ENCODE measurements at places on chromosomes 5 and 9. TPM values are rescaled to one million over a fixed set of nuclear protein-coding genes. Genes with fewer than 3 reads are reported as not detected.

GRCh38 chr5:113123618-113124017, 147.0 kb downstream of the DCP2 start:
- no peak for DNase-seq

- no peak for DNase-seq
Measured at GRCh38 chr5:79186021-79186420, 49.9 kb upstream of the JMY start.

DNA sequence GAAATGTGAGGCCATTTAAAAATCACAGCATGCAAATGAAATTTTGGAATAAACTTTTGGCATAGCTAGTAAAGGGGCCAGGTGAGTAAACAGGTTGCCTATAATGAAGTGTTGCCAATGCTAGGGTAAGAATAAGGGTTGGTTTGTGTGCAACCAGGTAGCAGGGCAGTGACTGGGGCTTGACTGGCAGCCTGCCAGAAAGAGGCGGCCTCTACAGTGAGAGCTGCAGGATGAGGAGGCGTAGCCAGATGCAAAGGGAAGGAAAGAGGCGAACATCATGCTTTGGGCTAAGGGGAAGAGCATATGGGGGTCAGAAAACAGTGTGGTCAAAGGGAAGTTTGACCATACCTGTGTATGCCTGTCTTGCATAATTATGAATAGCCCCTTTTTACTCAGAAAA, 70.6 kb downstream of the MAST4 start:
- DNase-seq: no peak

DNA sequence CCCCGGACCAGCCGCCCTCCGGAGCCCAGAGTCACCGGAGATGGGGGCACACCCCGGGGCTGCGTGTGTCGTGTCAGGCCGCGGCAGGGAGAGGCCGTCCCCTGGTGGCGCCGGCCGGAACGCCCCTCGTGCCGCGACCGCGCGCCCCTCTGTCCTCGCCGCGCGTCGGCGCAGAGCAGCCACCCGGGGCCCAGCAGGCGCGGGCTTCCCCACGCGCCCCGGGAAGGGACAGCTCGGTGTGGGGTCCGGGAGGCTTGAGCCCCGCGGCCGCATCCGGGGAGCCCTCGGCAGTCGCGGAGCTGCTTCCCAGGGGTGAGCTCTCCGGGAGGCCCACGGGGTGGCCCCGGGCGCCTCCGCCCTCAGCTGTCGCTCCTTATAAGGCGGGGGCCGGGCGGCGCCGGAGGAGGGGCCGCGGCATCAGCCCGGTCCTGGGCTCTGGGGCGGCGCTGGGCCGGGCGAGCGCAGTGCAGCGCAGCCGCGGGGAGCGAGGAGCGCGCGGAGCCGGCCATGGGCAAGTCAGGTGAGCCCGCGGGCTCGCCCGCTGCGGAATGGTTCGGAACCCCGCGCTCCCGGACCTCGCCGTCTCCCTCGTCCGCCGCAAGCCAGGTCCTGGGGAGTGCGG, at the start of gene GLIPR2:
GLIPR2 (plus strand) TSS at position 462 of the 622 bp plus-strand sequence; CDS start at position 508, 46 bp downstream.
- DNase-seq: peak; percentile 47

- DNase-seq: no peak
Measured at GRCh38 chr5:59840200-59840601, 53.3 kb downstream of the PDE4D start.

GRCh38 chr5:166370928-166371690, 1920.3 kb upstream of the WWC1 start:
- no peak for DNase-seq

Gene FST
- 2.3 TPM for total RNA-seq

DNA sequence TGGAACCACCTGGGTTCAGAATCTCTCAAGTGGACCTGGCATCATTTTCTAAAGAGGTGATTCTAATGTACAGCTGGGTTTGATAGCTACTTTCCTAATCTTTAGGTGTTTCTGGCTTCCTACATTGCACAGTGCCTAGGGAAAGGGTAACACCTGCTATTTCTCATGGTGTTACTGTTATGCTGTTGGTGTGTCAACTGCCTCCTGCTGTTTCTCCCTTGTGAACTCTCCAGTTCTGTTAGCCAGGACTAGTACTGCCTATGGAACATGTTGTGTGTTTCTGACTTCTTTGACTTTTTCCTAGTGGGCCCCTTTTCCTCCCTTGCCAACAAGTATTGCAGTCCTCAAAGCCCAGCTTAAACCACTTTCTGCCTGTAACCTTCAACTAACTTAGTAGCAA, 5.5 kb downstream of the ARHGEF28 start:
- no peak for DNase-seq

DNA sequence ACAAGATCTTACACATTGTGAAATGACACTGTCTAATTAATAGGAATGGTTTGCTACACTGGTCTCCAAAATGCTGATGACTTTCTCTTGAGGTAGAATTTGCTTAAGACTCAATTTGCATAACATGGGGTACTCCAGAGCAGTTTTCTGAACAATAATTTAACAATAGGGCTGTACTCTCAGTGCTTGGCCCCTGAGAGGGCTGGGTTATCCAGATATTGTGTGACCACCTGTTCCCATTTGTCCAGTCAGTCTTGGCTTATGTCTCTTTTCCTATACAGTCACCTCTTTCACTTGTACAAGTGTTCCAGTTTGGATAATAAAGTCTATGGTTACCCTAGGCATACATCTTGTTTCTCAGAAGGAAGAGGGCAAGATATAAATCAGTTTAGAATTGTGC, 17.9 kb downstream of the ZSWIM6 start:
- DNase-seq: no peak

DNA sequence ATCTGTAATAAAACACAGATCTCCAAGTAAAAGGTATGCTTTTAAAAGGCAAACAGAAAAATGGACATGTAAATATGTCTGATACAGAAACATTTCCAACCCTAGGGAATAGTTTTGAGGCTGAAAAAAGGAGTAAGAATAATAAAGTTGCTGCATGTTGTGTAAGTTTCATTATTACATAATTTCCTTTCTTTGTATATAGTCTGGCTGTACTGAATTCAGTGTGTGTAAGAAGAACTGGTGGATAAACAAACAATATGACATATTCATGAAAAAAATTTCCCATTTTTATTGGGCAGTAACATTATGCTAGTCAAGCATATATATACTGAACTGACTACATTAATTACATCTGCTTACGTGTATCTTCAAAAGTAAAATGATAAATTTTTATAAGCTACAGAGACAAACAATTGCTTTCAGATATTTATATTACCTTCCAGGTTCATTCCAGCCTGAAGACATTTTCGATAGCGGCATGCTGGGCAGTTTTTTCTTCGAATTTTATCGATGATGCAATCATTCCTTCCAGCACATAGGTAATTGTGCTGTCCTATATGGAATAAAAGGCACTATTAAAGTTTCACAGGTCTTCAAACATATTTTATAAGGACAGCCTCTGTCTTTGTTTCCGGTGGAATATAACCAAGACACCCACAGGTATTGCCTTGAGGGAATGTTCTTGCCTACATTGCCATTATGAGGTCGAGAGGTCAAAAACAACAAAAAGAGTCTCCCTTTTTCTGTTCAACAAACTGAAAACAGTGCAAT, 93.6 kb downstream of the NR3C1 start:
- DNase-seq: no peak

- DNase-seq: no peak
Measured at GRCh38 chr5:5360941-5361520, 61.4 kb upstream of the ICE1 start.

Gene SPINK13
- total RNA-seq: not detected

Gene CCDC171
- 5.1 TPM for total RNA-seq

Gene SPINK6
- not detected for total RNA-seq

Gene DIRAS2
- not detected for total RNA-seq

DNA sequence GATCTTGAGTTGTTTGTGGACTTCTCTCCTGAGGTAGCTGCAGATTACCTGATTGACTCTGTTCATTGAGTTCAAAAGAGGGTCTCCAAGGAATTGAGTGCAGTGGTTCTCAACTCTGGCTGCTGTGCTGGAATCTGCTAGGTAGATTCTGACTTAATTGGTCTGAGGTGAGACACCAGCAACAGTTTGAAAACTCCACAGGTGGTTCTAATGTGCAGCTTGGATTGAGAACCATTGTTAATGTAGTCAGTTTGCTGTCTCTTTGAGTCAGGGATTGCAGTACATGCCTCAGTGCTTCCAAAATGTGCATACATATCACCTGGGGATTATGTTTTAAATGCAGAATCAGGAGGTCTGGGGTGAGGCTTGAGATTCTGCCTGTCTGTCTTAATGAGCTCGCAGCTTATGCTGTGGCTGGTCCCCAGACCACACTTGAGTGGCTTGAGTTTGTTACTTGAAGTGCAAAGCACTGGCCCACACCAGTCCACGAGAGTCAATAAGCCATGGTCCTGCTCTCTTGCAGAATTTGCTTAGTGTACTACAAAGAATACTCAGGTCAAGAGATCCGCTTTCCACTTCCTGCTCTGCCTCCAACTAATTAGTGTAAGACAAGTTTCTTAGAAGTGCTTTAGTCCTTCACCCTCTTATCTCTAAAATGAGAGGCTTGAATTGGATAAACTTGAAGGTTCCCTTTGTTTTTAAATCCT, 82.3 kb downstream of the ATG10 start:
- no peak for DNase-seq

GRCh38 chr5:56496581-56497063, 263.5 kb upstream of the ANKRD55 start:
- DNase-seq: no peak

GRCh38 chr9:114155263-114155994, at the start of gene COL27A1:
Gene COL27A1, plus strand, starts transcription at chr9:114155537. Its CDS starts 414 bp downstream, at chr9:114155951.
- DNase-seq: peak; percentile 94

- no peak for DNase-seq
Measured at GRCh38 chr9:100066539-100066938, 32.3 kb downstream of the ERP44 start.

Gene TAL2
- 2.2 TPM for total RNA-seq

DNA sequence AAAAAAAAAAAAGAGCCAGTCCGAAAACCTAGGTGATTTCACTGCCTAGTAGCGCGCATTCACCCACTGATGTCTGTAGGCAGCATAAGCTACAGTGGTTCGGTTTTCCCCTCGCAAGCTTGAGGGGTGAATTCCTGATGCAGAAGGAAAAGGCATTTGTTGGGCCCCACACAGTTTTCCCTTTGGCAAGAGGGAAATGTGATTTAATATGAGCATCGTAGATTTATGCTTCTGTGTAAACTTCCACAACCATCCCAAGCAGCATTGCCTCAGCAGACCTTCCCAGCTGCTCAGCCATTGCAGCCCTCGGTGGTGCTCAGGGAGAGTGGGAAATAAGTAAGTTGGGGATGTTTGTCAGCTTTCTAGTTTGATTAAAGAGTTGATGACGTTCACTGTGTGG, 231.5 kb upstream of the PPP1R2B start:
- DNase-seq: no peak

Gene LMAN2
- 111 TPM for total RNA-seq

GRCh38 chr5:124263680-124264491, 482.6 kb downstream of the ZNF608 start:
- no peak for DNase-seq

- no peak for DNase-seq
Measured at GRCh38 chr9:93843396-93843795, 111.8 kb downstream of the BARX1 start.

- DNase-seq: no peak
Measured at GRCh38 chr9:14273696-14274121, 40.2 kb downstream of the NFIB start.

DNA sequence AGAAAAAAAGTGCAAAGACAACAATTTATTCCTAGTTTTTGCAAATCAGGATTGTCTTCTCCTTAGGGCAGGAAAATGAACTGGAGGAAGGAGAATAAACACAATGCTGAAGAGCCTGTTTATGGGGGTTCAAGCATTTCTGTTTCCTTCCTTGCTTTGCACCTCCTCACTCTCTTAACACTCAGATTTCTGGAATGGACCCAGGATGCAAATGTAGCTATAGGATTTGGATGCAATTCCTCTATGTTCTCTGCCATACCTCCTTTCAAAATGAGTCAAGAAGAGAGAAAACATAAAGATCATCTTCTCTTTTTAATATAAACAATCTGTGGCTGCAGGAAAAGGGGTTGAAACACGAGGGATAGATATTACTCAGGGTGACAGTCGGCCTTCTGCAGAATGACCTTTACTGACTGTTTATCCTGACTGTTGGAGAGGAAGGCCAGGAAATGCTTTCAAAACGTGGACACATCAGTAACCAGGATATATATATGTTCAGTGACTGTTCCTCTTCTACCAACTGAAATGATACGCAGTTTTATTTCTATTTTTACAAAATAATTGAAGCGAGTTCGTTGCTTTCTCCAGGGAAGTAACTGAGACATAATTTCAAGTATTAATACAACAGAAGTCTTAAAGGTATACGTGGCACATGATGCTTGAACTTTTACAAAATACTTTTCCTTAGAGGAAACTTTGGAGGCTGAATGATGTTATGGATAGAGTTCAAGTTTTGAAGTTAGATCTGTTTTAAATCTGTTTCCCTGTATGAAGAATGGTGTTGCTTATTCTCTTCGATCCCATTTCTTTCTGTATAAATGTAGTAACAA, 44.4 kb downstream of the ACTBL2 start:
- no peak for DNase-seq

Gene CNTRL
- 18.2 TPM for total RNA-seq

Gene ANKRA2
- total RNA-seq: 27.3 TPM

DNA sequence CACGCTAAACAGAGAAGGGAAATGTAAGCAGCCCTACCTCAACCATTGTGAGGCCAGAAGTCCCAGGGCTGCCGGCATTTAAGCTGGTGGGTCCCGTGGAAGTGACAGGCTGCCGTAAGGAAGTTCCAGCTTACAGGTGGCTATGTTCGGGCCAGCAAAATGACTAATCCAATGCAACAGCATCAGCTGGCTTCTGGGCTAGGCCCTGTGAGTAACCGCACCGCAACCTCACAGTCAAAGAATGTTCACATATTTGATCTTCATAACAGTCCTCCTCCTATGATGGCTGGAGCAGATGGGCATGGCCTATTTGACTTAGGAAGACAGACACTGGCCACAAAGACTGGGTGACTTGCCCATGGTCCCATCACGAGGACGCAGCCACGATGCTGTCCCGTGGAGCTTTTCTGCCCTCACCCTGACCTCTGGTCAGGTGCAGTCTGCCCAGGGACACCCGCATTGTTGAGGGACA, 88.2 kb downstream of the LIFR start:
- no peak for DNase-seq

DNA sequence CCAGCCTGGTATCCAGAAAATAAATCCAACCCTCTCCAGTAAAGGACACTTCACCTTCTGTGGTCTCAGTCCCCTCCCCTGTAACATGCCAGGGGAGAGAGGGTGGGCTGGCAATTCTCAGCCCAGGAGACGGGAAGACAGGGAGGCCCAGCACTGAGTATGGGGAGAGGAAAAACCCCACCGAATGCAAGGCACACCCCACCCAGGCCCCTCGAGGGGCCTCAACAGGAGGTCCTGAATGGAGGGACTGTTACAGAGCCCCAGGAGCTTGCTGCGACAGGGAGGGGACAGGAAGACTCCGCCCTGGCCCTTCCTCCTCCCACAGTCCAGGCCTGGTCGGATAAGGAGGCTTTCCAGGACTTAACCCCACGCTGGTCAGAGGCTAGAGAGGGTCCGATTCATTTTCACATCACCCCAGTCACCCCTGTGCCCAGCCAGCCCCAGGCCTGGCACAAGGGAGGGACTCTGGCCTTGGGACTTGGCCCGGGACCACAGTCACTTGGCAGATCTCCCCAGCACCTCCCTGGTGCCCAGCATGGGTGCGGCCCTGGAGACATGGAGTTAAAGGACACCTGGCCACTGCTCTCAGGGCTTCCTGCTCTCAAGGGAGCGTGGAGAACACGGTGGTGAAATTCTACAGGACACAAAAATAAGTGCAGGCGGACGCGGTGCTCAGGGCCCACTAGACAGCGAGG, 44.9 kb upstream of the STXBP1 start:
- no peak for DNase-seq
